B cell (primary cell): ENCODE measurements at places on chromosomes 3 and 15. TPM values are rescaled to one million over a fixed set of nuclear protein-coding genes. Genes with fewer than 3 reads are reported as not detected.

DNA sequence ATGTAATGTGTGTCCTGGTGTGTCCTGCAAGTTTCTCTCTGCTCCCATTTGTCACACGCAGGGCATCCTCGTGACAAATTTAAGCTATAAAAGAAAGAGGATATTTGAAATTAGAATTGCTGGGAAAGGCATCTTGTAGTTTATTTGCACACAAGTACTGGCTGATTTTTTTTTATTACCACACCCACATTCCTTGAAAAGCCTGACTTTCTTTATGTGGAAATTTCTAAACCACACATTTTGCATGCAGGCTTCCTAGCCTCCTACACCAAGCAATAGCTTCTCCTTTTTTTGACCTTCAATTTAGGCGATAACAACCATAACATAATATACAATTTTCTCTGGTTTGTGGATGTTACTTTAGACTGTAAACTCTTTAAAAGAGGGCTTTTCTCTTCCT, 126.1 kb downstream of the SERPINI1 start:
- no peak for DNase-seq

- no peak for DNase-seq
Observed at GRCh38 chr3:178895178-178895789, 176.3 kb downstream of the ZMAT3 start.

- DNase-seq: no peak
Observed at GRCh38 chr3:115423170-115423569, 200.1 kb upstream of the GAP43 start.

DNA sequence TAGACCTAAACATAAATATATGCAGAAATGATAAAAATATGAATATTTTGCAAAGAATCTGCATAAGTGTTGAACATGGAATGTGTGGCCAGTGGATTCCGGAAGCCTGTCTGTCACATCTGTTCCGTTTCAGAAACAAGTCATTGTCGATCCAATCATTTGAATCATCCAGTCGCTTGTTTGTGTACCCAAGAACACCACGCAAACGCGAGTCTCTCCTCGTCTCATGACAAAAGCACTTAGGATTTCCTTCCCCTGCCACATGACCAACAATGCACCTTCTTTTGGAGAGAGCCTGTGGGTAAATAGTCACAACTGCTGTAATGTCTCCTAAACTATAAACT, 80.2 kb downstream of the FMN1 start:
- no peak for DNase-seq

- DNase-seq: peak; percentile 28
Observed at GRCh38 chr3:38960953-38961622, 90.7 kb downstream of the SCN11A start.

DNA sequence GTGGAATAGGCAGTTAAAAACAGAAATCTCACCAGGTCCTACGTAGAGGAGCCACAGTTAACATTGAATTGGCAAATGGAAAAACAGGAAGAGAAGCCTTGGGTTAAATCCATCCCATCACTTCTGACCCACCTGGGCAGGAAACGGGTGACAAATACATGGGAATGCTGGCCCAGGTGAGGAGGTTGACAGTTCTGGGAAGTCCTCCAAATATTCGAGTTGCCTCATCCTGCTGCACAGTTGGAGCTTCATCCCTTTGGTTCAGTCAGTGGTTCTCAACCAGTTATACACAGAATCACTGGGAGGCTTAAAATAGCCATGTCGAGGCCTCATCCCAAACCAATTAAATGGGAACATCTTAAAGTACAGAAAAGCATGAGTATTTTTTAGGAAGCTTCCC, 5.3 kb downstream of the MYZAP start:
- no peak for DNase-seq

DNA sequence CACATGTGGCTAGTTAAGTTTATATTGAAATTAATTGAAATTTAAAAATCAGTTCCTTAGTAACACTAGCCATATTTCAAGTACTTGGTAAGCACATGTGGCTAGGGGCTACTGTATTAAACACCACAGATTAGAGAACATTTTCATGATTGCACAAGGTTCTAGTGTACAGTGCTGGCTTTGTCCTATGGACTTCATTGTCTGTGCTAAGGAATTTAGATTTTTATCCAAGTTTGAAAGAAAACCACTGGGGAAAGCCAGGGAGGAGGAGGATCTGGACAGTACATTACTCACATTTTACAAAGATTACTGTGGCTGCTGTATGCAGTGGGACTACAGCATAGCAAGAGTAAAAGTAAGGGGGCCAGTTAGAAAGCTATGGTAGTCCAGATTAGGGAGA, 13.9 kb downstream of the STAC start:
- no peak for DNase-seq

- peak; percentile 10 for DNase-seq
Observed at GRCh38 chr3:72820415-72820814, 27.8 kb downstream of the SHQ1 start.

GRCh38 chr3:50274371-50275104, 4.3 kb upstream of the LSMEM2 start:
- peak; percentile 83 for DNase-seq

GRCh38 chr3:48504051-48504946, at the start of gene SHISA5:
Gene SHISA5, minus strand, starts transcription at chr3:48504174. Its CDS starts 80 bp downstream, at chr3:48504094.
- peak; percentile 65 for DNase-seq

DNA sequence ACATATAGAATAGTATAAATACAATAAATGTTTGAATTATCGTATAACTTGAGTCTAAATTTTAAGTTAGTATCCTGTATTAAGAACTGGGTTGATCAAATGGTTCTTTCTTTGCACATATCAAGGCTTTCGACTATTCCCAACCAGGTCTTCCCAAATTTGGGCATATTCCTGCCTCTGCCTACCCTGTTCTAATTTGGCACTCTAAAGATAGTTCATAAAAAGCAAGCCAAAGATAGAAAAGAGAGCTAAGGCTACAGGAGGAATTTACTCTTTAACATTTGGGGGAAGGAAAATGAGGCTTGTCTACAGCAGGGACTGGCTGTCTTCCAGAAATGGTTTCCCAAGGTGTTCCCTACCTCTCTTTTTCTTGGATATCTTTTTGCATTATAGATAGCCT, 36.1 kb downstream of the SLC35A5 start:
- no peak for DNase-seq

DNA sequence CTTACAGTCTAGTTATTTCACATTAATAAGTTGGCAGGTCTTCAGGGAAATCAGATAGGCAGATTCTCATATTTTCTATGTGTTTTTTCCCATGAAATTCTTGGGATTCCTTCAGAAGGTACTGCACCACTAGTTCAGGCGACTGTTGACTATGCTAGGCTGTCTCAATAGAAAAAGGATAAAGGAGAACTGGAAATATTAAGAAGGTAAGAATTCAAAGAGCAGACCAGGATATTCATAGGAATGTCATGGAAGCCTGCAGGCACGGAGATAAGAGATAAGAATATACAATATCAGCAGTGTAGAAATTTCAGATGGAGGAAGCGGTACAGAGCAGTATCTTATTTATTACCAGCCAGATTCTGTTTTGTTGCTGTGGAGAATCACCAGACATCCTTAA, 432.1 kb upstream of the MDFIC2 start:
- no peak for DNase-seq

DNA sequence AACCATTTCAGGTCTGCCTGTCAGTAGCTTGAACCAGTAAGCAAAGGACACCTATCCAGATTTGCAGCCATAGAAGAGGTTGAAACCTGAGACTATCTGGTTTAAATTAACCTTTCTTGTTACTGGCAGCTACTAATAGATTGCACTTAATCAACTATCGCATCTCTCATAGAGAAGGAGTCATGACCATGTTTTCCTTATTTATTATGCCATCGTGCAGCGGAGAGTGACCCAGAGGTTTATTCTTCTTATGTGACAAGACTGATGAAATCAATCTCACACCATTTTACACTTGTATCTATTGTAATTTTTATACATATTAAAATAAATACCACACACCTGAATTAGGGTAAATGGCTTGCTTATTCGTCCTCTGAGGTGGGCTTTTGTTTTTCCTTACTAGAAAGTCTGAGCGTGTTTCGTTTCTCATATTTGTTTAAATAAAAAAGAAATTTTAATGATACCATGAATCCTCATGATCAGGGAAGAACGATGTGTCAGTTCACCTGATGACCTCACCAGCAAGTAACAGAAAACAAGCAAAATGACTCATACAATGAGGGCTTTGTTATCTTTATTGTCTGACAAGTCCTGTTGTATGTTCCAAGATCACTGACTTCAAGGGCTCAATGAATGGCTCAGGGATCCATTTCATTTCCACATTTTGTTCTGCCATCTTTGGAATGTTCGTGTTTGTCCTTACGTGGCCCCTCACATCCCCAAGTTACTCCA, 379.5 kb upstream of the DPH6 start:
- no peak for DNase-seq

DNA sequence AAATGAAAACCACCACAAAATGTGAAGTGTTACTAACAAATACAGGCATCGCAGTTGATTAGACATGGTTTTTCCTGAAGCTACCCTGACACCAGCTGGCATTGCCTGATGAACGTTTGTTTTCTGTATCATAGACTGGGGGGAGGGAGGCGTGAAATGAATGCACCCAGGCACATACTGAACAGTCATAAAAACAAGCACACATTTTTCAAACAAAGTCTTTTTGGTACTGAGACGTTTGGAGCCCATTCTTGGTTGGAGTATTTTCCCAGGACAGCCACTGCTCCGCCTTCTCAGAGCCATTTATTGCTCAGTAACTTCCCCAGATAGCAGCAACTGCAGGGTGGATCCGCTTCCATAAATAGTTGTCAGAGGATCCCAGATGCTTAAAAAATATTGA, 52.4 kb downstream of the KLF13 start:
- DNase-seq: no peak

DNA sequence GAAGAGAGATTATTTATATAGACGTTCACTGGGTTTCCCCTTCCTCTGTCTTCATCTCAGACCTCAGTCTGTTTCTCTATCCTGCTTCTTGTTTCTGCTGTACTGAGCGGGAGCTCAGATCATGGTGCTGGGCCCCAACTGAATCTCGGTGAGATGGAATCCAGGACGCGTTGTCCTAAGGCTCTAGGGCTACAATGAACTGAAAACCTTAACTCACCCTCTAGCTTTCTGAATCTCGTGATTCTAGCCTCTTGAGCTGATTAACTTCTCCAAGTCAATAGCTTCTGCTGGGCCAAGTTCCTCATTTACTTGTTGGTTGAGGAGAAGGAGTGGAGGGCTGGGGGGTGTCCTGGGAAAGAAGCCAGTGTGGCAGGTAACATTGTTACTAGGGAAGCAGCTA, 32.7 kb upstream of the MAP3K13 start:
- DNase-seq: no peak

DUOXA2 gene
- not detected in 2 replicates for total RNA-seq

GTF2A2 gene
- total RNA-seq: 39.7 and 41.5 TPM in 2 replicates

PIK3R4 gene
- 27.1 and 32.8 TPM in 2 replicates for total RNA-seq

NR2E3 gene
- total RNA-seq: not detected in 2 replicates

SETD2 gene
- total RNA-seq: 91.4 and 98.9 TPM in 2 replicates

WDR93 gene
- total RNA-seq: 0.12 and 0.29 TPM in 2 replicates

EFCC1 gene
- total RNA-seq: not detected in 2 replicates
